ENCODE measurements at places on chromosomes 16 and 17.
A peak's percentile ranks its signal among the peaks of the same experiment; 100 is the strongest.

GRCh38 chr16:53097190-53097589 lies 42.4 kb downstream of the CHD9 start:
- no peak for DNase-seq

DNA sequence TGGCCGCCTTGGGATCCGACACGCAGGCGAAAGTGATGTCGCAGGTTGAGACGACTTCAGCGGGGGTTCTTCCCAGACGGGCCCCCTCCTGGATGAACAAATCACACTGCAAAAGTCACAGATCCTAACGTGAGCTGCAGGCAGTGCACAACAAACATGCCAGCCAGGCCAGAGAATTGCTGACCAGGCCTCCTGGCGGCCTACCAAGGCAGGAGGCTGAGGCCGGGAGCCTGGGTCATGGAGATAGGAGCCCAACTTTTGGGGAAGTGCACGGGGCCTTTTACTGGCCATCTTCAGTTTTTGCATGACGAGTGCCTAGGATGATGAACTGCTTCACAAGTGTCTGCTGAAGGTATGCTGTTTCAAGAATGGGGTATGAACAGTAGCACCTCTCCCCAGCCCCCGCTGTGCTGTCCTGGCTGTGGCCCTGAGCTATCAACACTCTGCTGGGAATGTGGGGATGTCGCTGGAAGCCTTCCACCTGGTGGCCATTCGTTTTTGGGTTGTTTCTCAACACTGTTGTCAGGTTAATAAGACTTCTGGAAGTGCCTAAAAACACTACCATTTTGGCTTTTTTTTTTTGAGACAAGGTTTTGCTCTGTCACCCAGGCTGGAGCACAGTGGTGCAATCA lies 12.2 kb upstream of the ROGDI start:
- no peak for DNase-seq

GRCh38 chr17:59899099-59899498 lies 6.2 kb downstream of the RPS6KB1 start:
- no peak for DNase-seq

DNA sequence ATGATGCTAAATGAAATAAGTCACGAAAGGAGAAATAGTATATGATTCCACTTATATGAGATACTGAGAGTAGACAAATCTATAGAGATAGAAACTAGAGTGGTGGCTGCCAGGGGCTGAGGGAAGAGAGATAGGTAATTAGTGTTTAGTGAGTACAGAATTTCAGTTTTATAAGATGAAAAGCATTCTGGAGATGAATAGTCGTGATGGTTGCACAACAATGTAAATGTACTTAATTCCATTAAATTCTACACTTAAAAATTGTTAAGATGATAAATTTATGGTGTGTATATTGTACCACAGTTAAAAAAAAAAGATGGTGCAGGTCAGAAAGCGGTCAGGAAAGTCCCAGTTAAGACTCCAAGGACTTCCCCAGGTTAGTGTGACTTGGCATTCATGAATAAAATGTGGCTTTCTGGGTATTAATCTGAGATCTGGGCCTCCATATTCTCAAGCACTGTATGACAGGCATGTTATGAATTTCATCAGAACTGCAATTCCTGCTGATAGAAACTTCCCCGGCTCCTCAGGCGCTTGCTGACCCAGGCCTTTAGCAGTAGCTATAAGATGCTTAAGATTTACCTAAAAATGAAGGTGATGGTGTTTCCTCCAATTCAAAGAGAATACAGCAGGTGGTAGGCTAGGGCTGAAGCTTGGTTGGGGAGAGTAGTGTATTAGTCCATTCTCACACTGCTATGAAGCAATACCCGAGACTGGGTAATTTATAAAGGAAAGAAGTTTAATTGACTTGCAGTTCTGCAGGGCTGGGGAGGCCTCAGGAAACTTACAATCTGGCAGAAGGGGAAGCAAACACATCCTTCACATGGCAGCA lies 115.3 kb upstream of the SOX9 start:
- no peak for DNase-seq

- no peak for DNase-seq
Measured at GRCh38 chr16:55530316-55530856, 21.5 kb downstream of the LPCAT2 start.

GRCh38 chr17:57356153-57356718 lies 99.9 kb downstream of the MSI2 start:
- no peak for DNase-seq

DNA sequence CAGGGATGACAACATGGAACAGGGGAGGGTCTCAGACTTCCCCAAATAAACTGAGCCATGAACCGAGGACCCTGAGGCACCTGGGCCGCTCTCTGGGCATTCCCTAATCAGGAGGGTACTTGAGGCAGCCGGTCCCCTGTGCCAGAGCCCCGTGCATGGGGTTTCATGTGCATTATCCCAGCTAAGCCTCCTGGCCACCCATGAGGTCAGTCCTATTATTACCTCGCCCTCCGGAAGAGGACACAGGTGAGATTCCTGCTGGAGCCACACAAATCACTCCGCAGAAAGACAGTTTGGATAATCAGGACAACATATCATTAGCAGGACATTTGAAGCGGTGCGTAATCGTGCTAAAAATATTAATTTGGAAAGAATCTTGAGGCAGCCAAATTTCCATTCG lies 274.0 kb downstream of the PARN start:
- DNase-seq = no peak

GRCh38 chr17:75386430-75386829 lies 19.0 kb downstream of the GRB2 start:
- DNase-seq = no peak

DNA sequence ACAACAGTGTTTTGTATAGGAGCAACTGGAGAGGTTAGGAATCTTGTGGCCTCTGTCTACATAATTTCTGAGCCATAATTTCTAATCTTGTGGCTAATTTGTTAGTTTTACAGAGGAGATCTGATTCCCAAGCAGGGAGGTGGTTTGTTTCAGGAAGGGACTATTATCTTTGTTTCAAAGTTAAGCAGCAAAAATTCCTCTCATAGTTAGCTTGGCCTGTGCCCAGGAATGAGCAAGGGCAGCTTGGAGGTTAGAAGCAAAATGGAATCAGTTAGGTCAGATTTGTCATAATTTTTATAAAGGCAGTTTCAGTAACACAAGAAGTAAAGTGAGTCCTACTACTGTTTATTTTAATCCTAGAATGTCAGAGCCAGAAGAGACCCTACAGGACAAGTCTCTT lies 2.0 kb upstream of the RDM1 start:
- DNase-seq = no peak

DNA sequence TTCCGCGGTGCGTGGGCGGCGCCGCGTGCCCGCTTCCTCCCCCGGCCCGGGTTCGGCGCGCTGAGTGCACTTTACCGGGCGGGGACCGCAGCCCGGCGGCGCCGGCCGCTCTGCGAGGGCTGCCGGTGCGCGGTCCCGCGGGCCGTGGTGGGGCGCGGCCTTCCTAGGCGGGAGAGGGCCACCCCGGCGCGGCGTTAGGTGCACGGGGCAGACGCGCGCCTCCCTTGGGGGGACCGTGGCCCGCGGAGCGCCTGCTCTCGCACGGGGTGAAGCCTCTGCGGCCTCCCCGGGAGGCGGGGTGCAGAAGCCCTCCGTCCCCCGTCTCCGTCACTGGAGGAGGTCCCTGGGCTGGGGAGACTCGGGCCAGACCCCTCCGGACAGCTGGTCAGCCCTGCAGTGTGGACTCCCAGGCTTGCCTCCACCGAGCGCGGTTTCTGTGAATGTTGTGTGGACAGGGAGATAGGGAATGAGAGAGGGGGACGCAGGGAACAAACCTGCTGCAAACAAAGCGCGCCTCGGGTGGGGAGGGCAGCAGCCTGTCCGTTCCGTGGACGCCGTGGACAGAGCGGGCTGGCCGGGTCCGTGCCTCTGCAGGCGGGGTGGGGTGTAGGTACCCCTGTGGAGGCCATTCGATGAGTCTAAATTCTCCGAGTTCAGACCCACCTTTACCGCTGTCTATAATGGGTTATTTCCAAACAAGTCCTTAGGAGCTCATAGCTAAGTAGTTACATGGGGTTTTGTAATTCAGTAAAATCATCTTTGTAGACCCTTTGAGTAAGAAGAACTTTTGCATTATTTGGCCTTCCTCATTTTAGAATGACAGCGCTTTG lies 721 bp downstream of the TBCD start:
- DNase-seq = no peak

- DNase-seq = no peak
Measured at GRCh38 chr17:33689725-33690124, 396.6 kb upstream of the ASIC2 start.

DNA sequence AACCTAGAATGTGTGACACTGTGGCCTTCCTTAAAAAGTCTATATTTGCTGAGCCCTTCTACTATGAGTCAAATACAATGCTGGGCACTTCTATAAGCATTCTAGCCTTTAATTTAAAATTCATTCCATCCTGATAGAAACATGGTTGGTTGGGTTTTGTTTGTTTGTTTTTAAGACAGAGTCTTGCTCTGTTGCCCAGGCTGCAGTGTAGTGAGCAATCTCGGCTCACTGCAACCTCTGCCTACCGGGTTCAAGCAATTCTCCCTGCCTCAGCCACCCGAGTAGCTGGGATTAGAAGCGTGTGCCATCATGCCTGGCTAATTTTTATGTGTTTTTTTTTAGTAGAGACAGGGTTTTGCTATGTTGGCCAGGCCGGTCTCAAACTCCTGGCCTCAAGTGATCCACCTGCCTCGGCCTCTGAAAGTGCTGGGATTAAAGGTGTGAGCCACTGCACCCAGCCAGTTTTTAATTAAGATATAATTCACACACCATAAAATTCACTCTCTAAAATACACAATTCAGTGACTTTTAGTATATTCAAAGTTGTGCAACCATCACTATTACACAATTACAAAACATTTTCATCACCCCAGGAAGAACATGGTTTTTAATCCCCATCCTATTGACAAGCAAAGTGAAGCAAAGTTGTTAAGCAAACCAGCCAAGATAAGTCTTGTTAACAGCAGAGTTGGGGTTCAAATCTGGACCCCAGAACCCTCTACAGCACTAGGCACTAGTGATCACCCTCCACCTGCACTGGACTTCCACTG lies 42.8 kb downstream of the CMTM4 start:
- no peak for DNase-seq

GRCh38 chr16:56356276-56357240 lies 68.8 kb downstream of the AMFR start:
- DNase-seq = peak; percentile 32

GRCh38 chr16:48008011-48008525 lies 147.7 kb downstream of the ABCC12 start:
- no peak for DNase-seq

- DNase-seq = no peak
Measured at GRCh38 chr17:68257934-68258333, 10.1 kb downstream of the AMZ2 start.

GRCh38 chr17:67225316-67225715 lies 19.7 kb downstream of the HELZ start:
- no peak for DNase-seq

- DNase-seq = no peak
Measured at GRCh38 chr17:15930426-15930825, 14.5 kb upstream of the ADORA2B start.

DNA sequence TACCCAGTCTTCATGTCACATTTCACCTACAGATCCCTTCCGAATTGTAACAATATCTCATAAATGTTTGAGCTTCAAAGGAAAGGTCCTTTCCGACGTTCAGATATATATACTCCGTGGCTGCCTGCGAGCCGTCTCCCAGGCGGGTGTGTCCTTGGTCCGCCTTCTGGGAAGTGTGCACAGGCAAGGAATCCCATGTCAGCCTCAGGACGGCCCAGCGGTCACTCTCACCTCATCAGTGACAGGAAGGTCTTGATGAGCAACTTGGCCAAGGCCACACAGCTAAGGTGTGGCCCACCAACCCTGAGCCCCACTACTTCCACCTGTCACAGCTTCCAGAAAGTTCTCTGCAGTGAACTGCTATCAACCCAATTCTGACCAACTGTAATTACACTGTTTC lies 4.3 kb downstream of the LMF1 start:
- no peak for DNase-seq

- DNase-seq = no peak
Measured at GRCh38 chr17:19288453-19288852, 51.3 kb downstream of the EPN2 start.

GRCh38 chr16:76518781-76519180 lies 241.6 kb downstream of the CNTNAP4 start:
- DNase-seq = no peak

DNA sequence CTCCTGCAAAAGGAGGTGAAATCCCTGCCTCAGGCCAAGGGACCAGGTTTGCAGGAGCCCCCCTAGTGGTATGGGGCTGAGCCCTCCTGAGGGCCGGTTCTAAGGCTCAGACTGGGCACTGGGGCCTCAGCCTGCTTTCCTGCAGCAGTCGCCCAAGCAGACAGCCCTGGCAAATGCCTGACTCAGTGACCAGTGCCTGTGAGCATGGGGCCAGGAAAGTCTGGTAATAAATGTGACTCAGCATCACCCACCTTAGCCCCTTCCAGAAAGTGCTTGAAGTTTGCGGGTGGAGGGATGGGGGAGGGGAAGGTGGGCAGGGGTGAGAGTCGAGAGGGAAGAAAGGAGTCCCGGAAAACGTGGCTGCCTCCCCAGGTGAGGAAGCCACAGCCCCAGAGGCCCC lies 2.1 kb downstream of the MC1R start:
- DNase-seq = no peak

- DNase-seq = no peak
Measured at GRCh38 chr17:18997650-18998196, 6.8 kb downstream of the FAM83G start.

DNA sequence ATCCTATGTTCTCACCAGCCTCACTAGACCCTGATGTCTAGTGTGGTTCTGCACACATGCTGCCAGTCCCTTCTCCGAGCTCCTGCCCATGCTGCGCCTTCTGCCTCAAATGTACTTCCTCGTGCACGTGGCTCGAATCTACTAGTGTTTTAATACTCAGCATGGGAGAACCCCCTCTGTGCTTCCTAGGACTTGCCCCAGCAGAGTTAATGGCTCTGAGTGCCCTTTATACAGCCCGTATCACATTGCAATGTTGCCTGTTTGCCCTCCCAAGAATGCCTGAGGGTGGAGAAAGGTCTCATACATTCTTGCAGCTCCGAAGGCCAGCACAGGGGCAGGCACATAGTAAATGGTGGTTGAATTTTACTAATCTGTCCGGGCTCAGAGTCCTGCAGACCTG lies 190.8 kb upstream of the NLRP1 start:
- DNase-seq = no peak

DNA sequence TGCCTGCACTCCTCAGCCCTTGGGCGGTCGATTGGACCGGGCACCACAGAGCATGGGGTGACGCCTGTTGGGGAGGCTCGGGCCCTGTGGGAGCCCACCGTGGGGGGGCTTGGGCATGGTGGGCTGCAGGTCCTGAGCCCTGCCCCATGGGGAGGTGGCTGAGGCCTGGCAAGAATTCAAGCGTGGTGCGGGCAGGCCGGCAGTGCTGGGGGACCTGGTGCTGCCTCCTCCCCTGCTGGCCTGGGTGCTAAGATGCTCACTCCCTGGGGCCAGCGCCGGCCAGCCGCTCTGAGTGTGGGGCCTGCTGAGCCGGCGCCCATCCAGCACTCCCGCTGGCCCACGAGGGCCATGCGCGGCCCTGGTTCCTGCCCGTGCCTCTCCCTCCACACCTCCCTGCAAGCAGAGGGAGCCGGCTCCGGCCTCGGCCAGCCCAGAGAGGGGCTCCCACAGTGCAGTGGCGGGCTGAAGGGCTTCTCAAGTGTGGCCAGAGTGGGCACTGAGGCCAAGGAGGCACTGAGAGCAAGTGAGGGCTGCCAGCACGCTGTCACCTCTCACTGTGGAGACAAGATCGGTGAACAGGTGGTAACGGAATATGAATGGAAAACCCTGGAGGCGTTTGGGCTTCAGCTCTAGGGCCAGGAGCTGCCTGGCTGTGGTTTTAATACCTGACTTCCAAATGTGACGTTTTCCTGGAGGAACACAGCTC lies 28.5 kb downstream of the ST6GALNAC1 start:
- no peak for DNase-seq
